ENCODE measurements at places on chromosomes 7 and 10. TPM values are rescaled to one million over a fixed set of nuclear protein-coding genes. Genes with fewer than 3 reads are reported as not detected.

DNA sequence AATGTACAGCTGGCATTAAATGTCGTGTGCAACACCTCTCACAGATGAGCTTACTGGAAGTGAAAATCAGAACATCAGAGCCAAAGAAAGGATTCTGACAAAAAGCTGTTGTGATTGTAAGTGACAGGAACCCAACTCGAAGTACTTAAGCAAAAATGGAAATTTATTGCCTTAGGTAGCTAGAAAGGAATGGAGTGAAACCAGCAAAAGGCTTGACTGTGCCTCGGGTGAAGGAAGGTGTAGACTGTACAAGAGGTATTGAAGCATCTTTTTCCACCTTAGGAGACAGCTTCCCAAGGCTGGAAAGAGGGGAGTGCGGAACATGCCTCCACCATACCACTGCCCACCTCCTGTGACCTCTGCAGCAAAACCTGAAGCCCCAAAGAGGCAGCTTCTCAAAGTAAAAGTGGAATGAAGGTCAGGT, 27.3 kb upstream of the ITGB1 start:
- no peak for DNase-seq

- DNase-seq, result no peak
Observed at GRCh38 chr7:24381894-24382505, 98.0 kb downstream of the NPY start.

Gene MMD2
- total RNA-seq, result not detected

Gene SPDYE11
- total RNA-seq, result not detected

GRCh38 chr10:64733980-64734379, 1212.8 kb downstream of the REEP3 start:
- no peak for DNase-seq

GRCh38 chr7:127209886-127210285, 42.9 kb downstream of the GRM8 start:
- DNase-seq, result no peak

Gene CRYGN
- total RNA-seq, result 0.84 TPM

GRCh38 chr10:26983156-26983555, 117.1 kb downstream of the ANKRD26 start:
- no peak for DNase-seq

- no peak for DNase-seq
Observed at GRCh38 chr10:93300981-93301380, 181.2 kb downstream of the MYOF start.

DNA sequence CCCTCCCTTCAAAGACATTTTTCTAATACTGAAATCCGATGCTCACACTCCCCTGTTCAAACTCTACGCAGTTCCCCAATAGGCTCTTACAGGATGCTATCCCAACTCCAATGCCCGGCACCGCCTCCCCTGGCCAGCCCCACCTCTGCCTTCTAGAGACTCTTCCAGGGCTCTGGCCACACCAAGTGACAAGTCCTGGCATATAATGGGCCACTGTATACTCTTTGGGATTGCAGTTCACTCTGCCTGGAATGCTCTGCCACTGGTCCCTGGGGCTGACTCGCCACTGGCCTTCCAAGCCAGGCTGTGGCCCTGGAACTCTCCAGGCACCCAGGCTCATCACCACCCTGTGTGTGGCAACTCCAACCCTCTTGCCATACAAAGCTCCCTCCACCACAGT, 3.1 kb upstream of the BRI3 start:
- no peak for DNase-seq

DNA sequence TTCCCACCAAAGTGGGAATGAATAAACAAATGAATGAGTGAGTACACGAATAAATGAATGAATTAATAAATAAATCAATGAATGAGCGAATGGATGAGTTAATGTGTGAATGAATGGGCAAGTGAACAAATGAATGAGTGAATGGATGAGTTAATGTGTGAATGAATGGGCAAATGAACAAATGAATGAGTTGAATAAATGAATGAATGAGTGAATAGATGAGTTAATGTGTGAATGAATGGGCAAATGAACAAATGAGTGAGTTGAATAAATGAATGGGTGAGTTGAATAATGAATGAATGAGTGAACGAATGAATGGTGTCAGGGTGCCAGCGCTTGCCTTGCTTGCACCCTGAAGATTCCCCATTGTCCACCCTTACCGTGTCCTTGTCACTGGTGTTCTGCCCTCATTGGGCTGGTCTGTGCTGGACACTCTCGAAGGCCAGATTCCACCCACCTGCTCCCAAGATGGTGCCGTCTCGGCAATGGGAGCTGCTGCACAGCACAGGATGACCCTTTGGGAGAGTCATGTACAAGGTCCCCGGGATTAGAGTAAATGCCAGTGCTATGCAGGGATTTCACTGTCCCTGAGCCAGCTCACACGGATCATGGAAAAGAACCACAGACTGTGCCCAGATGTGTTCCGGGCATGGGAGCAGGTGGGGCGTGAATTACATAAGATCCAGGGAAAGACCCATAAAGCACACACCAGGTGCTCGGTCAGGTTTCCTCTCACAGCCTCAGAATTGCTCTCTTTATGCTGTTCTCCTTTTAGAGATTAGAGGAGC, 83.2 kb downstream of the CAMK1D start:
- no peak for DNase-seq

Gene EPO
- not detected for total RNA-seq

DNA sequence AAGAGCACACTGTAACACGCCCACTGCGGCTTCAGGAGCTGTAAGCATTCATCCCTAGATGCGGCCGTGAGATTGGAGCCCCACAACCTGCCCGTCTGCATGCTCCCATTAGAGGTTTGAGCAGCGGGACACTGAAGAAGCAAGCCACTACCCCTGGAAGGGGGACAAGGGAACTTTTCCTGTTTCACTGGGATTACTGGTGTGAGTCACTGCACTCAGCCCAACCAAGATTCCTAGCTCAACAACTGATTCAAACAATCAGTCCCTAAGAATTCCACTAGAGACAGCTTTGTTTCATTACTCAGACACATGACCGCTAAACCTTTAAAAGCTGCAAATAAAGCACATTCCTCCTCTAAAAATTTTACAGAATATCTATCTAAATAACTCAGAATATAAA, 69.8 kb downstream of the ORC5 start:
- DNase-seq, result peak; percentile 5
